HTR-8/SVneo (cell line): ENCODE measurements at places on chromosomes 5 and 9.

DNA sequence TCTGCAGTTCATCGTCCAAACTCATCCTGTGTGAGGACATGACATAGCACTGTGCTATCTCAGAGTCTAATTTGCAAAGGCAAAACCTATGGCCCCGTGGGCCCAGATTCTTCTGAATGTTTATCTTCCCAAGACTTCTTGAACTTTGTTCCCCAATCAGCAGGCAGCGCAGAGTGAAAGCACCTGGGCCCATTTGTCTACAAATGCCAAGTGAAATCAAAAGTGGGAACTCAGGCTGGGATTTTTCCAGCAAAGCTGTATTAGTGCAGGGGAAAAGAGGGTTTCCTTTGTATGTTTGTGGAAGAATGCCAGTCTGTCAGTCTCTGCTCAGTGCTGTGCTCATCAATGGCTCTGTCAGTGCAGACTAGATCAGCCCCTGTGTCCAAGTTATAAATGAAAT, 55.8 kb downstream of the FOXD1 start:
- no peak for DNase-seq

- no peak for DNase-seq
These were observed 78.0 kb downstream of the GNAQ start for GRCh38 chr9:77953590-77953989.

DNA sequence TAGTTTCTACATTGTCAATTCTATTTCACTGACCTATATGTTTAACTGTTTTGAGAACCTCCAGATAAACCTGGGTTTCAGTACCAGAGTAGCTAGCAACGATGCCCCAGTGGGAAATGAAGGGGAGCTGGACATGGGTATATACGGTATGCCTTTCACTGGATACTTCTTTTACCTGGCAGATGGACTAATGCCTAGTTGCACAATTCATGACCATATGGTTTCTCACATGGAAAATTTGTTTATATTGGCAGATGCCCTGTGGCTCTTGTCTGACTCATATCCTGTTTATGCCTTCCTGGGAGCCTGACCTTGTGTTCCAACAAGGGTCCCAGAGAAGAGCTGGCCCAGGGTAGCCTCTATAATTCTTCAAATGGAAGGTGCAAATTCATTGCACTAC, 144.1 kb downstream of the MAT2B start:
- peak; percentile 27 for DNase-seq

DNA sequence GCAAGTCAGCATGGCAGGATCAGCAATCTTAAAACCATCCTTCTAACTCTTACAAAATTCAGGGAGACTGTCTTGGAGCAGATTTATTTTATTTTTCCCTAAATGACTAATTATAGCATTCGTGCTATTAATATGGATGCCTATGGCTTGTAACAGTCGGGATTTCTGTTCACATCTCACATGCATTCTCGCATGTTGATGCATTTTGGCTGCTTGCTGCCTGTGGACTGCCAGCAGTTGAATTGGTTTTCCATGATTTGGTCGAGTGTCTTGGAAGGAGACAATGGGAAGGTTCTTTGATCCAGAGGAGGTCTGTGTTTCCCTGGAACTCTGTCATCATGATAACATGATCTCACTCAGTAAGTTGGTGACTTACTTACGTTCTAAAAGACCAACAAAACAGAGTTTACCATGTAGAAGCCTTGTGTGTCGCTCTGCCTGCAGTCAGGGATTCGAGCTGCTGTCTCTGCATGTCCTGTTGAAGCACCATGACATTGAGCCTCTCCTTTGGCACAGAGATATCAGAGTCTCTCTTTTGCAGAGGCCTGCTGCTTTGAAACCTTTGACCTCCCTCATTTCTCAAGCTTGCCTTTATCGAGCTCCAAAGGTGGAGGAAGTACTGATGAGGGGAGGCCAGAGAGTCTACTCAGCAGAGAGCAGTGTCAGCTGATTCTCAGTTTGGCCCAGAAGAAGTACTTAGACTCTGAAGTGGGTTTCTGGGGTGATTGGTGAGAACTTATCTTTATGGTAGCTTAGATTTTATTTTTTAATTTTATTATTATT, 82.4 kb downstream of the ARHGAP26 start:
- no peak for DNase-seq

- DNase-seq = no peak
These were observed 2.8 kb downstream of the DCANP1 start for GRCh38 chr5:135444360-135444759.

- no peak for DNase-seq
These were observed 23.2 kb downstream of the TLE1 start for GRCh38 chr9:81666123-81666522.

DNA sequence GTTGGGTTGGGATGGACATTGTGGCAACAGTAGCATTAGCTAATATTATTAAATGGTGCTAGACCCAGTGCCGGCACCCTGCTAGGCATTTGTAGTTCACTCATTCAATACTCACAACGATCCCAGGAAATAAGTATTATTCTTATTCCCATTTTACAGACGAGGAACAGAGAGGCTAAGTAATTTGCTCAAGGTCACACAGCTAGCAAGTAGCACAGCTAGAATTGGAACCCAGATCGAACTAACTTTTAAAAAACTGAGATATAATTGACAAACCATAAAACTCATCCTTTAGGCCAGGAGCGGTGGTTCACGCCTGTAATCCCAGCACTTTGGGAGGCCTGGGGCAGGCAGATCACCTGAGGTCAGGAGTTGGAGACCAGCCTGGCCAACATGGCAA, 79.5 kb downstream of the SH3PXD2B start:
- DNase-seq = no peak

- no peak for DNase-seq
These were observed 428.4 kb downstream of the KDM4C start for GRCh38 chr9:7186175-7186574.

GRCh38 chr5:170313344-170313743, 15.8 kb upstream of the LCP2 start:
- no peak for DNase-seq
